Trophoblast cell (in vitro differentiated cells and primary cell): ENCODE measurements at places on chromosomes 7 and 10.

GRCh38 chr10:110459600-110459999, 38.1 kb upstream of the DUSP5 start:
- no peak for DNase-seq

DNA sequence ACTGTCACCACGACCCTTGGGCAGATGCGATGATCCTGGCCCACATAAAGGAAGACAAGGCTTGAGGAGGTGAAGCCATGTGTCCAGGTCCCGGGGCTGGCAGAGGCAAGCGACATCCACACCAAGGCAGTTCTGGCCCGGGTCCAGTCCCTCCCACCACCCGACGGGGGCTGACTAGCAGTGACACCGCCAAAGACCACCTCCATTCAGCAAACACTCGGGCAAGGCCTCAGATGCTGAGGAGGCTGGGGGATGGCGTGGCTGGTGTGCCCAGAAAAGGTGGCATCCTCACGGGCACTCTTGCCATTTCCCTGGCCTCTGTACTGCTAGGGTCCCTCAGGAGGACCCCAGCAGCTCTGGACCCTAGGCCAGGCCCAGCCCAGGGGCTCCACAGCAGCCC, 219.0 kb downstream of the ELFN1 start:
- DNase-seq = no peak

DNA sequence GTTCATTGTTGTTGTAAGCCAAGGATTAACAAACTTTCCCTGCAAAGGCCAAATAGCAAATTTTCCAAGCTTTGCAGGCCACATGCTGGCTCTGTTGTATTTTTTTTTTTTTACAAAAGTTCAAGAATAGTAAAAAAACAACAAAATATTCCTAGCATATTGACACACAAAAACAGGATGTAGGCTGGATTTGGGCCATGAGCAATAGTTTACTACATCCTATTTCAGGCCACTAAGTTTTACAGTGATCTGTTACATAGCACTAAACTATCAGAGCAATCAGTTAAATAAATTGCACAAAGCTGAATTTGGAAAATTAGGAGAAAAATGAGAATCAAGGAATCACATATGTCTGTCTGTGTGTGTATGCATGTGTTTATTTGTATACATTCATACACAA, 491.8 kb upstream of the GHITM start:
- DNase-seq = no peak

DNA sequence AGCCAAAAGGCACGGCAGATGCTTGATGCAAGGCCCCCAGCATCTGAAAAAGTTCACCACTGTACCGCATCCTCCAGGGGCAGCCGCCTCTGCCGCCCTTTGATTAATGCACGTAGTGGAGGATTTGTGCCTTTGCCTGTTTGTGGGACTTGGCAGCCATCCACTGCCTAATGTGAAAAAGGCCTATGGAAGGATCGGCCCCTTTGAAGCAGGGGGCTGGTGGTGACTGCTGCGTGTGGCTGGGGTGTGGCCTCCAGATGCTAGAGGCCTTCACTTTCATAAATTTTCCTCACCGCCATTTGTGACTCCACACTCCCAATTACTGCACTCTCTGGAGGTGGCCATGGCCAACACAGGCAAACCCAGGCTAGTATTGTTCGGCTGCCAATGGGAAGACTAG, 226.0 kb downstream of the BMPER start:
- DNase-seq = no peak

DNA sequence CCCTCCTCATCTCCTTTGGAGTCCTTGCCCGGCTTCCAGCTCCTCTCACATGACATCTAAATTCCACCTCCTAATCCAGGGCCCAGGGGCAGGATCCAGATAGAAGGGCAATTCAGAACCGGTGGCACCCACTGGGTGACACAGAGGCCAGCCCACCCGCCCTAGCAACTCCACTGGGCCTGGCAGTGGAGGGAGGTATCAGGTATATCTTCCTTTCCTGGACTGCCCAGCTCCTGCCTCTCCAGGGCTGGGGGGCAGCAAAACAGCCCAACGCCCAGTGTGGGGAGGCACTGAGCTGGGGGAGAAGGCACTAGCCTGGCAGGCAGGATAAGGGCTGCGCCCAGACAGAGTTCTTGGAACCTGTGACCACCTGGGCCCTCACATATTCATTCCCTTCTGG, 10.4 kb upstream of the TRIM8 start:
- DNase-seq = no peak

DNA sequence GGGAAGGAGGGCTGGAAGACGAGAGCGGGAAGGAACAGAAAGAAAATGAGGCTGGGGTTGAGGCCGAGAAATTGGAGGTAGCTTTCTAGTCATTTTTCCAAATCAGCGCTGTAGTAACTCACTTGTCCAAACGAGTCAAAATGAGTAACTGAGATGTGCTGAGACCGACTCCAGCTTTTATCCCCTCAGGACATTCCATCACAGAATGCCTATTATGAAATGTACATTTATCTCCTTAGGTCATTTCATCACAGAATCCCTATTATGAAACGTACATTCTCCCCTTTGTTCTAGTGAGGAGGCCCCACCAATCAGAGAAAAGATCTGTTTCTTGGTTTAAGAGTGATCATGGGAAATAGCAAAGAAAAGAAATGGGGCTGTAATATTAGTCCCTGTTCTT, 55.7 kb upstream of the AMPH start:
- peak; percentile 22 for DNase-seq

GRCh38 chr7:1532456-1533254, 2.2 kb downstream of the MAFK start:
- peak; percentile 70 for DNase-seq

- no peak for DNase-seq
Measured at GRCh38 chr10:89627830-89628229, 17.2 kb downstream of the PANK1 start.

- no peak for DNase-seq
Measured at GRCh38 chr7:1693991-1694524, 24.0 kb downstream of the ELFN1 start.

DNA sequence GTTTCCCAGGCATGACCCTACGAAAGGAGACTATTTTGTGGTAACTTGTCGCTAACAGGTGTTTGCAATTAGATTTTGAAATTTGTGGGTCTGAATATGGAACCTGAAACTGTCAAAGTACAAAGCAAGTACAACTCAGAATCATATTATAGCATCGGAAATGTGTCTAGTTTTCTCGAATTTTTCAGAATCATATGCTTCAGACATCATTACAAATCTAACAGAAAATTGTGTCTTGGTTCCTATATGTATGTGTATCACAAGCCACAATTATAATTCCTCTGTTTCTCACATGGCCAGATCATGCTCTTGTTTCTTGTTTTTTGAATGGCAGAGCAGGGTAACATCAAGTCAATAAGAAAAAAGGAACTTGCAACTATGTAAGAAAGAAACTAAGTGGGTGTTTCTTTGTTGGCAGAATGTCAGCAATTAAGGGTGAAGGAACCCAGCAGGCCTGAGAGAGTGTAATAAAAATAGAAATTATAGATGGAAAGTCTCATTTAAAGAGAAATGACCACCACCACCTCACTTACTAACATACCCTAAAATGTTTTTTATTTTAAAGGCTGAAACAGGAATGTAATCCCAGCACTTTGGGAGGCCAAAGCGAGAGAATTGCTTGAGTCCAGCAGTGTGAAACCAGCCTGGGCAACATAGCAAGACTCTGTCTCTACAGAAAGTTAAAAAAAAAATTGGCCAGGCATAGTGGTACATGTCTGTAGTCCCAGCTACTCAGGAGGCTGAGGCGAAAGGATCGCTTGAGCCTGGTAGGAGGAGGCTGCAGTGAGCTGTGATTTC, 51.3 kb downstream of the PRTFDC1 start:
- no peak for DNase-seq

DNA sequence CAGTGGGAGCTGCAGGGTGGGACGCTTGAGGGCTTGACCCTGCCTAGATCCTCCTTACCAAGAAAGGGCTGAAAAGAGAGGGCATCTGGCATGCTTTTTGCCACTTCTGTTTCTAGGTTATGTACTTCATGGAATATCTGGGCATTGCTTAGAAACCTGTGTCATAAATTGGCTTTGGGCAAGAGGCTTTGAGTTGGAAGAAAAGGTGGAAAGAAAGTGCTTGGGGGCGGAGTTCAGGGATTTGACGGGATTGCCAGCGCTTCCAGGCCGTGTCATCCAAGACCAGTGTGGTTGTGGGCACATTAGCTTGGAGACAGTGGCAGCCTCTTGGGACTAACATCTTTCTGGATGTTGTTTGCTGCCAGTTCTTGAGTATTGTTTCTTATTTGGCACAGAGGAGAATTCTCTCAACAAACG, 825 bp downstream of the ZNF862 start:
- DNase-seq = no peak

DNA sequence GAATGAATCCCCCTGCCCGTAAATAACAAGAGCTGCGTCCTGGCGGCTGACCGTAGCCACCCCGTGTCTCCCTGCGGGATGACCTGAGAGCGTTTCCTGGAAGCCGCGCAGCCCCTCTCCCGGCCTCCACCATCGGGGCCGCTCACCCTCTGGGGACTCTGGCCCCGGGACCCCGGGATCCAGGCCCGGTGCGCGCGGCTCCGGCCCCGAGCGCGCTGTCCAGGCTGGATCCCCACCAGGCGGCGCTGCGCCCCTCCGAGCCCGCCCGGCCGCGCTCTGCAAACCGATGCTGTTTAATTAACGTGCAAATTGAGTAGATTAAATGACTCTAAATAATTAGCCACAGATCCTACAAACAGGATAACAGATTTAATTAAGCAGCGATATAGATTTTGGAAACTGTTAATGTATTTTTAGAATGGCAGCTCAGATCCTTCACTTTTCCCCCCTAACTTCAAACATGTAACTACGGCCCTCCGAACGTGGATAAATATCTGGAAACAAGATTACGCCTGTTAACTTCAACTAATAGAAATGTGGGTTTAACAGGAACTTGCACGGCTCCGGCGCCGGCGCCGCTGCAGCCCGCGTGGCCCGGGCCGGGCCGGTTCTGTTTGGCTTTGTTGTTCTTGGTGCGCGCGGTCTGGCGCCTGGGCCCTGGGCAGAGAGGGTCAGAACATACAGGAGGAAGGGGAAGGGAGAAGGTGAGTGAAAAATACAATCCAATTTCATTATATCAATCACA, 7.1 kb upstream of the UNCX start:
- DNase-seq = peak; percentile 30

DNA sequence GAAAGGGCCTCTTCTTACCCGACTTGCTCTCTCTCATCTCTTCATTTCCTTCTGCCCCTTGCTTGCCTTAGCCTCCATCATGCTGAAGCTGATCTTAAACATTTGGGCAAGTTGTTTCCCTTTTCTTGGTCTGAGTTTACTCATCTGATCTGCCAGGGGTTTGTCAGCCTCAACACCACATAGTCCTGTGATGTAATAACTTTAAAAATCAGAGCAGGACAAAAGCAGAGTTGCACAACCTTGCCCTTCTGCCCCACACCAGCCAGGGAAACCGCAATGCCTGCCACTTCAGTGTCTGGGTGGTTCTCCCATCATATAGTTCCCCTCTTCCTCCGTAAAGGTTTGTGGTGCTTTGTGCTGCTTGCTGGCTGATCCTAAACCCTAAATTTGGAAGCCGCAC, 9.9 kb upstream of the LIPM start:
- DNase-seq = peak; percentile 36

GRCh38 chr7:16891338-16891737, 9.6 kb upstream of the AGR3 start:
- DNase-seq = peak; percentile 69

DNA sequence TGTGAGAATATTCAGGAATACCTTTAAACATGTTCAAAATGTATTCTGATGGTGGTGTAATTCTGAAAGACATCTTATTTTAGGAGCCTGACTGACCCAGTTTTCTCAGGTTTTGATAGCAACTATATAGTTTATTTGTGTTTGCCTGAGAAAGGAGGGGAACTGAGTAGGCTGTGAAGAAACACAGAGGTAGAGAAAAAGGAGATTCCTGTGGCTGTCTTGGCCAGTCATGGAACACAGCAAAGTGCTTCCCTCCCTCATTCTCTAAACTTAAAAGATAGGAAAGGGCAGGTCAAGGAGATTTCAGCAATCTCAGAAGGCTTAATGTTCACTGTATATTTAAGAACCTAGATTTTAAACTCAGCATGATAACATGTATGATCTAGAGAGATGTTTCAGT, 43.5 kb downstream of the ZMYND11 start:
- no peak for DNase-seq

GRCh38 chr7:133230591-133231194, 22.2 kb upstream of the EXOC4 start:
- peak; percentile 51 for DNase-seq

- no peak for DNase-seq
Measured at GRCh38 chr10:70283445-70284399, at the start of gene NPFFR1. NPFFR1 (minus strand) TSS chr10:70284004; CDS start chr10:70283676, 328 bp downstream.

GRCh38 chr7:226281-226895, 34.0 kb downstream of the FAM20C start:
- DNase-seq = no peak

GRCh38 chr10:46525177-46525823, 31.2 kb downstream of the GPRIN2 start:
- DNase-seq = peak; percentile 64

DNA sequence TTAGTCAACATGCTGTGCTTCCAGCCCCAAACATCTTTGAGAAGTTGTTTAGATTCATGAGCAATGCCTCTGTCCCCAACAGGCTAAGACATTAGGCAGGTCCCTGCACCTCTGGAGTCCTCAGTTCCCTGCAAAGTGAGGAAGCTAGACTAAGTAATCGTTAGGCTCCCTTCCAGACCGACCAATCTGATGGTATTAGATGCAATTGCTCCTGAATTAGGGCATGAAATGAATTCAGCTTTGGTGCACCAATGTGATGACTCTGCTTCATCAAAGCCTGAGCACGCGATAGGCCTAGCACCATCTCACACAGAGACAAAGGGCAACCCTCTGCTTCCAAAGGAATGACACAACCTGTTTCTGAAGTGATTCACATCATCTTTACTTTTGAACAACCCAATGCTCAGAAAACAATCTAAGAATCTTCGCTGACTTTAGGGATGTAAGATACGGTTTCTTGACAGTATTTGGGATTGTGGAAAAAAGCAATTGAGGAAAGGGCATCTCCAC, 723 bp upstream of the TES start:
- no peak for DNase-seq

DNA sequence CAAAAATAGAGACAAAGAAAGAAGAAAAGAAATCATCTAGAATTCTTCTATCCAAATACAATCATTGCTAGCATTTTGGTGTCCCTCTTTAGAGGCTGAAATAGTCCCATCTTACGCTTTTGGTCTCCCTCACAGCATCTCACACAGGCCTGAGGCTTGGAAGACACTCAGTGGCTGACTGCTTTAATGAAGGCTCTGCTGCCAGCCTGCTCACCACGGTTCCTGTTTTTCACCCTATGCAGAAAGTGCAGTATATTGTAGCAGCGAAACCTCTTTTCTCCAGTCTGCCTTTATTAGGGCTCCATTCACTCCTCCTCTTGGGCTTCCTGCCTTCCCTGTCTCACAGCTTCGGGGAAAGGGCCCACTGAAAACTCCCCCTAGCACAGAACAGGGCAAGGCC, 102.2 kb downstream of the JCAD start:
- DNase-seq = no peak
